Skin of body (tissue), 3 donors: ENCODE measurements at places on chromosomes 1 and 21.

GRCh38 chr1:20248971-20249612 is 41.6 kb upstream of the VWA5B1 start:
- no peak for DNase-seq

DNA sequence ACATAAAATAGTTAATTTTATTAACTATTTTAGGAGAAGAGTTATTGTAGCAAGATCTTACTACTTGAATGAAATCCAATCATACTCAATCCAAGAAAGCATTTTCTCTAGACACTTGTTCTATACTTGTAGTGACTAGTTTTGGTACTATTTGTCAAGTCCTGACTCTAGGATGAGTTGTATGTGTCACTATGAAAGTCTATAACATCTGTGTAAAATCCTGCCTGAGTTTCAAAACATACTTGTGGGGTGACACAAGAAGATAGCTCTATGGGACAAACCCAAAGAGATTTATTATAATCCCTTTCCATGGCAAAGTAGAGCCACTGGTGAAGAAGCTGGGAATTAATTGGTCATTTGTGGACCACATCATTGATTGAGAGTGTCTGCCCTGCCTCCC is 1042.2 kb upstream of the ADGRL4 start:
- no peak for DNase-seq

DNA sequence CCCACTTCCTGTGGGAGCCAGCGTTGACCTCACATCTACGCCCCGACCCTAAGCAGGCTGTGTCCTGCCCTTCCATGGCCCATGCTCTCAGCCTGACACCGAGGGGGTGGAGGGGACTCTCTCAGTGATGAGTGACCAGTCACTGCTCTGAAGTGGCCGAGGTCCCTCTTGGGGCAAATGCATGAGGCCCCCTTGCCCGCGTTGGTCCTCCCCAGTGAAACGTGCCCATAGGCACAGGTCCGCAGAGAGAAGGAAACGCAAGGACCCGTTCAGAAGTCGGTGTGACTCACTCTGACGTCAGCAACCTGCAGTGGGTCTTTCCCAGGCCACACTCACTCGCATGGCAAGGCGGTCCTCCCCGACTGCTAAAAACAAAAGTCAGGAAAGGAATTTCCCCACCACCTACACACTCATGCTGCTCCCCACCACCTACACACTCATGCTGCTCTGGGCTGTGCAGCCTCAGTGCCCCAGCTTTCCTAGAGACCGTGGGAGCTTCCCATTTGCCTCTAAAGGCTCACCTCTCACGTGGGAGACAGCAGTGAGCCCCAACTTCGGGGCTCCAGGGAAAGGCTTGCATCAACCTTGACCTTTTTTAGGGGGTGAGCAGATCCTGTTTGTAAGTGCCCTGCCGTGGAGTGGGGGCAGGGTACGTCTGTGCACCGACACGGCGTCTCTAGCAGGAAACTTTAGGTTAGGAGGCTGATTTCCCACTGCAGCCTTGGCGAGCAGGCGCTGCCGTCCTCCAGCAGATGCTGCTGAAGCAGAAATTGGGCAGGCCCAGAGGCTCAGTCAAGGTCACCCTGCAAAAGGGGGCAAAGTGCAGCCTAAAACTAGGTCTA is 11.4 kb downstream of the UBASH3A start:
- no peak for DNase-seq

- DNase-seq: no peak
These were observed 97.5 kb upstream of the ARHGEF16 start for GRCh38 chr1:3356827-3357460.
